ENCODE measurements at places on chromosomes 13 and 19.

- DNase-seq = no peak
Observed at GRCh38 chr13:113586661-113587479, 2.3 kb downstream of the TFDP1 start.

- no peak for DNase-seq
Observed at GRCh38 chr13:31154939-31155338, 6.8 kb downstream of the HSPH1 start.

- DNase-seq = no peak
Observed at GRCh38 chr19:52673014-52673413, 34.9 kb upstream of the ZNF83 start.

DNA sequence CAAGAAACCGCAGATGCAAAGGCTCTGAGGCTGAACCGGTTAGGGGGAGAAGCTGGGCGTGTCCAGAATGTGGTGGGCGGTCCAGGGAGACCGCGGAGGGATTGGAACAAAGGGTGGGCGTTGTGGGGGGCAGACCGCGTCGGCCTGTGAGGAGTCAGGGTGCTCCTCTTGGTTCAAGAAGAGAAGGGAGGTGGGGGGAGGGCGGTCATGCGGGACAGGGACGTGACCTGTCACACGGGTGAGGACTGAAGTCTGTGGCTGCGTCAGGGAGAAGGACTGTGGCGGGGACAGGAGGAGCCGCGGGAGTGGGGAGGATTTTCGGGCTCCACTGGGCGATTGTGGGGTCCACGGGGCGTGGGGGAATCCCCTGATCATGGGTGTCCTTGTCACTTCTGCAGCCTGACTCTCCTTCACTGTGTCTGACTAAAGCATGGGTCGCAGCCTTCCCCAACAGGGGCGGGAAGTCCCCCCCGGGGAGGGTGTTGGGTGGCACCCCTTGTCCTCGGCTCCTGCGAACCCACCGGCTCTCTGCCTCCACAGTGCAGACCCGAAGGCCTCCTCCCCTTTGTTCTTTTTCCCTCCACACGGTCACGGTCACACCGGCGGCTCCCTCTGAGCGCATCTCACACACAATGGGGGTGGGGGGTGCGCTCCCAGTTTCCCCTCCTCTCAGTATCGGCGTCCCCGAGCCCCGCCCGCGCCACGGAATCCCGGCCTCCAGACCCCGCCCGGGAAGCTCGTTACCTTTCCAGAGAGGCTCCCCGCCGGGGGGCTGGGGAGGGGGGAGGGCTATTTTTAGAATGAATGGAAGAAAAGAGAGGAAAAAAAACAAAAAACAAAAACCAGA is 16.4 kb upstream of the KCNN1 start:
- peak; percentile 49 for DNase-seq

GRCh38 chr13:29654384-29654783 is 58.9 kb upstream of the SLC7A1 start:
- DNase-seq = no peak

GRCh38 chr19:4208385-4209094 is 20.8 kb upstream of the EBI3 start:
- no peak for DNase-seq

Measured in NCI-H524 (cell line).